Pons (tissue), 1 donor: ENCODE measurements at places on chromosomes 16 and 17.

DNA sequence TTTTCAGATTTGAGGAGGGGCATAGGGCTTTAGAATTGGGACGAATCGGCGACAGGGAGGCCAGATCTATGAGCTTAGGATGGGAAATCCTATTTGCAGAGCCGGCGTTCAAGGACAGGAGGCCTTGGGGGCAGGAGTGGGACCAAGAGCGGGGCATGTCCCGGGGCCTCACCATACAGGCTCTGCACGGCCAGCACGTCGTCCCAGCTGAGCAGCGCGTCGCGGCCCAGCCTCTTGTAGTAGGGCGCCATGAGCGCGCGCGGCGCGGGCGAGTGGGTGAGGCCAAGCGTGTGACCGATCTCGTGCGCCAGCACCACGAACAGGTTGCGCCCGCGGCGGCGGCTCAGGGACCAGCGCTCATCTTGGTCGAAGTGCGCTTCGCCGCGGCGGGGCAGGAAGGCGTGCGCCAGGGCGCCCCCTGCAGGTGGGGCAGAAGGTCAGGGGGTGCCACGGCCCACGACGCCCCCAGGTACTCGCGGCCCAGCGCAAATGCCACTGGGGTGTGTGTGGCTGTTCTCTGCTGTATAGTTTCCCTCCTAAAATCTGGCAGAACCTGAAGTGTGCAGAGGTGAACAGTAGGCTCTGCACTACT is 9.3 kb downstream of the C17orf50 start:
- DNase-seq: no peak

GRCh38 chr17:34633351-34633750 is 54.0 kb downstream of the TMEM132E start:
- DNase-seq: no peak

DNA sequence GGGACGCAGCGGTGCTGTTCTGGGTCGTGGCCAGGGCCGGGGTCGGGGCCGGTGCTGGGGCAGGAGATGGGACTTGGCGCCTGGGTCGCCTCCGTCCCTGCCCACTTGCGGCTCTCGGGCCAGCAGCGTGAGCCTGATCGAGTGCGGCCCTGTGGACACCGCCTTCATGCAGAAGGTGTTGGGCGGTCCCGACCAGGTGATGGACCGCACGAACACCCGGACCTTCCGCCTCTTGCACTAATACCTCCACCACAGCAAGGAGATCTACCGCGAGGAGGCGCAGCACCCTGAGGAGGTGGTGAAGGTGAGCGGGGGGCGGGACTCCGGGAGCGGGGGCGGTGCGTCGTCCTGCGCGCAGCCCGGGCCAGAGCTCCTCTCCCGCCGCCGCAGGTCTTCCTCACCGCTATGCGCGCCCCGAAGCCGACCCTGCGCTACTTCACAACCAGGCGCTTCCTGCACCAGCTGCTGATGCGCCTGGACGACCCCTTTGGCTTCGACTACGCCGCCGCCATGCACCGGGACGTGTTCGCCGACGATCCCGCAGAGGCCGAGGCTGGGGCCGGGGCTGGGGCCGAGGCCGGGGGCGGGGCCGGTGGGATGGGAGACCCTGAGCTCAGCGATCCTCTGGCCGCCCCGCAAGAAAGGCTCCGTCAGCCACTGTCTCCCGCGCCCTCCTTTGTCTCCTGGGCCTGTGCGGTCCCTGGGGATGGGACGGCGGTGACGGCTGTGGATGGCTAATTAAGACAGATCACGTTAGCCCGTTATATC is 4.5 kb upstream of the HSD17B1 start:
- DNase-seq: no peak

- no peak for DNase-seq
These were observed 7.1 kb upstream of the DCAF7 start for GRCh38 chr17:63542942-63543821.

DNA sequence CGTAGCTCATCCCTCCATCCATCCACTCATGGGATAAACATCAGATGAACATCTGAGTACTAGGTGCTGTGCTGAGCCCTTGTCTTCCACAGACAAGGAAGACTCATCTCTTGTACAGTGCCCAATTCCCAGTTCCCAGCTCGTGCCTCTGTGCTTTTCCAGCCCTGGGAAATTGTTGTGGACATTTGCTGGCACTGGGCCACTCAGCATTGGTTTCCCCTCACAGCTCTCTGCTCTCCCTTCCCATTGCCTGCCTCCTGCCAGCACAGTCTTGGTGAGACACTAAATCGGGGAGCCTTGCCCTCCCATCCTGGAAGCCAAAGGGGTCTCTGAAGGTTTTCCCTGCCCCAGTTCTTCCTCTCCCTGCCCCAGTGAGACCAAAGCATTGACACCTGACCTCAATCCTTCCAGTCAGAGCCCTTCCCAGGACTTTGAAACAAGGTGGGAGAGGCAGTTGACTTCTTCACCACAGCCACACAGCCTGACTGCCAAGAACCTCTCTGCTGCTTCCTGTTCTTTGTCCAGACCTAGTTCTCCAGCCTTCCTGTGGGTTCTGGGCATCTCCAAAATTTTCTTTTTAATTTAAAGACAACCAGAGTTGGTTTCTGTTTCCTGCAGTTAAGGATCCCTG is 50.2 kb downstream of the WSB1 start:
- no peak for DNase-seq

GRCh38 chr16:49085686-49086085 is 196.0 kb downstream of the CBLN1 start:
- DNase-seq: no peak

- no peak for DNase-seq
These were observed 9.5 kb upstream of the B4GALNT2 start for GRCh38 chr17:49123061-49123460.

- DNase-seq: peak; percentile 52
These were observed 62.4 kb downstream of the BAIAP2 start for GRCh38 chr17:81097134-81097942.

- DNase-seq: no peak
These were observed 8.8 kb downstream of the WFDC1 start for GRCh38 chr16:84303516-84303915.

GRCh38 chr16:75983741-75984381 is 257.6 kb upstream of the CPHXL start:
- DNase-seq: no peak

DNA sequence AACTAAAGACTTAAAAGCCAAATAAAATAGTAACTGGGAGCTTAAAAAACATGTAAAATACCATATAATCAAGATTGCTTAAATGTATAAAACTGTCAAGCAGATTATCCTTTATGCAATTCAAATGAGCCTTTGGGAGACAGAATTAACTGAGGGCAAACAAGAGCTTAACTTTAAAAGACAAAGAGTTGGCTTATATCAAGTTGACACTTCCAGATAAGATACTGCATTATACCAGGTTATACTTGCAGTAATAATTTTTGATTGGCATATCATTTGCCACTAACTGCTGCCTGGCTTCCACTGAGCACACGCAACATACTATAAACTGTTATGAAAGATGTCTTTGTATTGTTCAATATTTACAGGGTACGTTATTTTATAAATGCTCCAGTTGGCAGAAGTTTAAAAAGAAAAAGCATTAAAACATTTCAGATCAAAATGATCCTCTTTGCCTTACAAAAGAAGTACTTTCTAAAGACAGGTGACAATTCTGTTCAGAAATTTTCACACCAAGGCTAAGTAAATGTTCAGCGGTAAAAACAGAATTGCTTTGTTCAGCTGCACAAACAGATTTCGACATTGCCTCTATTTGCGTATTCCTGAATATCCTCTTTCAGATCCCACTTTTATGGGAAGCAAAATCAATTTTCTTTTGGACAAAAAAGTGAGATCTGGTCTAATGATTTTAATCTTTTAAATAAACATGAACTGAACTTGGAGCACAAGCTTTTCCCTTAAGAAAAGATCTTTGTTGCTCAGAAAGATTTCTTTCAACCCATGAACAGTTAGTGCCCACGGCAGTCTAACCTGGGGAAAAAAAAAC is 50.7 kb downstream of the TOX3 start:
- DNase-seq: peak; percentile 78
